ENCODE measurements at places on chromosomes 7 and 10.

GRCh38 chr7:139086454-139086853 is 23.1 kb downstream of the ZC3HAV1 start:
- no peak for DNase-seq

DNA sequence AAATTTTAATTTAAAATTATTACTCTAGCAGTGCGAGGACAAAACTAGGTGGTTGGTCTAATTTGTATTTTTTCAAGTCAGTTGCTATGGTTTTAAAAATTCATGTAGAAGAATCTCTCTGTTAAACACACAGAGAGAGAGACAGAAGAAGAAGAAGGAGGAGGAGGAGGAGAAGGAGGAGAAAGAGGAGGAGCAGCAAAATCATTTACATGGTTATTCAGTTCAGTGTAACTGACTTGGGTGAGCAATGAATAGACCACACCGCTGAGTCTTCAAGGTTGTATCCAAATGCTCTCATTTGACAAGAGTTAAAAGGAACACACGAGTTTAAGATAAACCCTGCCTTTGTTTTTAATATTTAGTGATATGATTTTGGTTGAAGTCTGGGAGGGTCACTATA is 131.1 kb downstream of the PDE1C start:
- DNase-seq: no peak

DNA sequence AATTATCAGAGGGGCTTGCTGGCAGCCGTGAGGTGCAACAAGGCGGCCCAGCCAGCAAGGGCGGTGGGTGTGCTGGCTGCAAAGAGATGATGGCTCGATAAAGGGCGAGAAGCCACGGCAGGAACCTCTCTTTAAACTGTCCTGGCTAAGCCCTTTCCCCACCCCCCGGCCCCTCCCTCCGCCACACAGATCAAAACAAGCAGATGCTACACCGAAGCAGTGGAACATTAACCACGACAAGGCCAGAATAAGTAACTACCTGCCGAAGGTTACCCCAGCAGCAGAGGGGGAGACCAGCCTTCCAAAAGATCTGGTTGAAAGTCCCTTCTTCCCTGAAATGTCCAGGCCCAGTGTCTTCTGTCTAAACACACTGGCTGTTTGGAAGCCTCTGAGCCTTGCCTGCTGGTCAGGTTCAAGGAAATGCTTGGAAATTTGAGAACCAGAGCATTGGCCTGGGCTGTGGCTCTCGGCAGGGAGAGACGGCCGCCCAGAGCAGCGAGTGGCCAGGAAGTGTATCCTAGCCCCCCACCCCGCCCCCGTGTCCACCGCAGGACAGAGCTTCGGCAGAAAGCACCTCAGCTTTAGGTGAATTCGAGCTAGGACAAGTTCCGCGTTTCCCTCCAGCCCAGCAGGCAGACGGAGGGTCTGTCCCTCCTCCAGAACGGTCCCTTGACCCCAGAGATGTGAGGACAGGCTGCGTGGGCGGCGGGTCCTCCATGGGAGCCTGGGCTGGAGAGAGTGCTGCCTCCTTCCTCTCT is 2.1 kb downstream of the FAM20C start:
- no peak for DNase-seq

GRCh38 chr7:34260279-34260678 is 354.9 kb downstream of the BMPER start:
- DNase-seq: no peak

DNA sequence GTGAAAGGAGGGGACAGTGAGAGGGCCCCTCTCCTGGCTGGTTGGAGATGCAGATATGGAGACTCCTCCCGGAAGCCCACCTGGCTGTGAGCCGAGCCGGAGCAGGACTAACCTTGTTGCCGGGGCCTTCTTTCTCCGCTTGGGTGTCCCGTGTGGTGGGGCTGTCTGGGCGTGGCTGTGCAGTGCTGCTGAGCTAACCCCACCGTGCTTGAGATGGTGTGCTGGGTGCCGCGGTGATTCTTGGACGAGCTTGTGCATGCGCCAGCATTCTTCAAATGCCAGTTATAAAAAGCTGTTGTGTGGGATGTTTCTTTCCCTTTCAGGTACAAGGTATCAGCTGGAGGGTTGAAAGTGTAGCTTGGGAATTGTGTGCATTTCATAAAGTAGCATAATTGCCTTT is 48.8 kb downstream of the DAGLB start:
- no peak for DNase-seq

DNA sequence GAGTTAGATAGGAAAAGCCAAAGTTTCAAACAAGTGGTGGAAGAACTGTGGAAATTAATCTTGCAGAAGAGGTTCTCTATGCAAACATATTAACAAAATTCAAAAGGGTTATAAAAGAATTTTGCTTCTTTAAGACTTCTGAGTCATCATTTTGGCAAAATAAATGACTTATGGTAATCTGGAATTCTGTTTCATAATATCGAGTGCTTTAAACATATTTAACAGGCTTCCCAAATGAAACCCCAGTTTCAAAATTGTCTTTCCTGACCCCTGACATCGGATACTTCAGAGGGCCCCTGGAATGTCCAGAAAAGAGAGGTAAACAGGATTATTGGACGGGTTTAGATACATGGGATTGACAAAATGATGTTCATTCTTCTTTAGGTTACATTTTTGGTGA is 444.6 kb downstream of the HTR7 start:
- DNase-seq: no peak

DNA sequence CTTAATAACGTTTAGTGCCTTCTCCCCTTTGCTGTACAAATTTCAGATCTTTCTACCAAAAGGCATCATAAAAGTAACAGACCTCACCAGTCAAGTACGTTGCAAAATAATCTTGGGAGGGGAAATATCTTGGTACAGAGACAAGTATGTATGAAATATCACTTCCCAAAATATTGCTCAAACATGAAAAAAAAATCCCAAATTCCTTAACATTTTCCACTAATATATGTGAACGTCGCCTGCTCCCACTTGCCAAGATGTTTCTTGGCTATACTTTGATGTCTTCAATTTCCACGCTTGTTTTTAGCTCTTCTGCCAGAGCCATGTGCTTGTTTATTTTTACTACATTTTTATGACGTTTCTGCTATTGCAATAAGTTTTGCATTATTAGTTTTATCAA is 223.5 kb downstream of the PLXNA4 start:
- no peak for DNase-seq

GRCh38 chr10:75959209-75959608 is 527.8 kb downstream of the LRMDA start:
- no peak for DNase-seq
